ENCODE measurements at places on chromosomes 2 and 18.

DNA sequence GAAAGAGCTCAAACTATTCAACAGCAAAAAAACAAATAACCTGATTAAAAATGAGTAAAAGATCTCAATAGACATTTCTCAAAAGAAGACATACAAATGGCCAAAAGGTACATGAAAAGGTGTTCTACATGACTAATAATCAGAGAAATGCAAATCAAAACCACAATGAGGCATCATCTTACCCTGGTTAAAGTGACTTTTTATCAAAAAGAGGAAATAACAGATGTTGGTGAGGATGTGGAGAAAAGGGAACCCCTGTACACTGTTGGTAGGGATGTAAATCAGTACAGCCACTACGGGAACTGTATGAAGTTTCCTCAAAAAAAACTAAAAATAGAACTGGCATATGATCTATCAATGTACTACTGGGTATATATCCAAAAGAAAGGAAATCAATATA, 39.8 kb upstream of the TMEM163 start:
- no peak overlapping the region for H3K27ac ChIP-seq
- no peaks in the 10 kb centered on the region for H3K4me1 ChIP-seq
- H3K27me3 ChIP-seq: no peaks in the 10 kb centered on the region
- no peak overlapping the region for H3K4me3 ChIP-seq

DNA sequence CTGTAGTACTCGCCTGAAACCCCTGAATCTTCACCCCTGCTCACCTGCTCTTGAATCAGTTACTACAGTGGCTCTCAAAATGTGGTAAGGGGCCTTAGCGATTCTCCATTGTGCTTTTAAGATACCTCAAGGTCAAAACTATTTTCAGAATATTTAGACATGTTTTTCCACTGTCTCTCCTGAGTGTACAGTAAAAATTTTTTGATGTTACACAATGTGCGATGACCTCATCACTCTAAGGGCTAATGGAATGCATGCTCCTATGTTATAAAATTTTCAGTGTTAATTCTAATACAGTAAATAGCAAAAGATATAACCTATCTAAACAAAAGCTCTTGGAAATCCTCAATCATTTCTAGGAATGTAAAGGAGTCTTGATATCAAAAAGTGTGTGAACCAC, 336.9 kb upstream of the PKDCC start:
- no peak overlapping the region for H3K4me3 ChIP-seq
- H3K4me1 ChIP-seq: no peaks in the 10 kb centered on the region
- DNase-seq: no peak
- no peaks in the 10 kb centered on the region for H3K36me3 ChIP-seq
- H3K27ac ChIP-seq: no peak overlapping the region

- no peak for DNase-seq
- H3K27me3 ChIP-seq: no peaks in the 10 kb centered on the region
- no peaks in the 10 kb centered on the region for H3K36me3 ChIP-seq
These were observed 121.2 kb downstream of the IRS1 start for GRCh38 chr2:226678422-226678821.

DNA sequence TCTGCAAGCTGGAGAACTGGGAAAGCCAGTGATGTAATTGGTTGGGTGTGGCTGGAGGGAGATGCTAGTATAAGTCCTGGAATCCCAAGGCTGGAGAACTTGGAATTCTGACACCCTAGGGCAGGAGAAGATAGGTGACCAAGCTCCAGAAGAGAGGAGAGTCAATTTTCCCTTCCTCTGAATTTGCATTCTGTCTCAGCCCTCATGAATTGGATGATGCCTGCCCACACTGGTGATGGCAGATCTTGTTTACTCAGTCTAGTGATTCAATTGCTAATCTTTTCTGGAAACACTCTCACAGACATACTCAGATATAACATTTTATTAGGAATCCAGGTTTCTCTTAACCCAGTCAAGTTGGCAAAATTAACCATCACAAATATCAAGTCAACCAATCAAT, 287.2 kb downstream of the RDH14 start:
- H3K27me3 ChIP-seq: no peaks in the 10 kb centered on the region
- no peak overlapping the region for H3K27ac ChIP-seq
- H3K4me3 ChIP-seq: no peak overlapping the region
- no peaks in the 10 kb centered on the region for H3K4me1 ChIP-seq
- no peaks in the 10 kb centered on the region for H3K36me3 ChIP-seq
- DNase-seq: no peak

DNA sequence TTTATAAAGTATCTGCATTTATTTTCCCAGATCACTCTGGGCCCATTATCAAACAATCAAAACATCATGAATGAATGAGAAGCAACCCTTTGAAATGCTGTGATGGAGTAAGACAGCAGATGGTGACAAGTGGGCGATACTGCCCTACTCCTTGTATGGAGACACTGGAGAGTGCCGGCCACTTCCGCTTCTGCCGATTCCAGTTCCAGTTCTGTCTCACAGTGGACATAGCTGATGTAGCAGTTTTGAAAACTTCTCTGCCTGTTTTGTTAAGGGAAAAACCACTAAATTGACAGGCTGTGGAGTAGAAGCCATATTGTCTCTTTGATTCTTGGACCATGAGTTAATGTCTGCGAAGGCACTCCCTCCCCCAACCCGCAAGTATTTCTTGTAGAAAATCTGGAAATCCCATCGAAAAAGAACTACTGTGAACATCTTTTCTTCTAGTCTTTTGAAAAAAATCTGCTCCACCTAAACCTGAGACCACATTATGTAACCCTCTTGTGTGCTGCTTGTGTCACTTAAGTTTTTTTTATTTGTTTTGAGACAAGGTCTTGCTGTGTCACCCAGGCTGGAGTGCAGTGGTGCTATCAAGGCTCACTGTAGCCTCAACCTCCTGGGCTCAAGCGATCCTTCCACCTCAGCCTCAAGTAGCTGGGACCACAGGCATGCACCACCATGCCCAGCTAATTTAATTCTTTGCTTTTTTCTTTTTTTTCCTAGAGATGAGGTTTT, 133.5 kb downstream of the TANC1 start:
- H3K4me1 ChIP-seq: peaks cover 7% of the 10 kb centered on the region
- no peaks in the 10 kb centered on the region for H3K27me3 ChIP-seq
- no peak overlapping the region for H3K4me3 ChIP-seq
- no peak for DNase-seq
- no peak overlapping the region for H3K27ac ChIP-seq

GRCh38 chr2:242046206-242046826, 176.8 kb downstream of the RTP5 start:
- no peaks in the 10 kb centered on the region for H3K36me3 ChIP-seq
- H3K27me3 ChIP-seq: peaks cover 11% of the 10 kb centered on the region
- no peak overlapping the region for H3K27ac ChIP-seq
- H3K4me1 ChIP-seq: no peaks in the 10 kb centered on the region
- no peak overlapping the region for H3K4me3 ChIP-seq

DNA sequence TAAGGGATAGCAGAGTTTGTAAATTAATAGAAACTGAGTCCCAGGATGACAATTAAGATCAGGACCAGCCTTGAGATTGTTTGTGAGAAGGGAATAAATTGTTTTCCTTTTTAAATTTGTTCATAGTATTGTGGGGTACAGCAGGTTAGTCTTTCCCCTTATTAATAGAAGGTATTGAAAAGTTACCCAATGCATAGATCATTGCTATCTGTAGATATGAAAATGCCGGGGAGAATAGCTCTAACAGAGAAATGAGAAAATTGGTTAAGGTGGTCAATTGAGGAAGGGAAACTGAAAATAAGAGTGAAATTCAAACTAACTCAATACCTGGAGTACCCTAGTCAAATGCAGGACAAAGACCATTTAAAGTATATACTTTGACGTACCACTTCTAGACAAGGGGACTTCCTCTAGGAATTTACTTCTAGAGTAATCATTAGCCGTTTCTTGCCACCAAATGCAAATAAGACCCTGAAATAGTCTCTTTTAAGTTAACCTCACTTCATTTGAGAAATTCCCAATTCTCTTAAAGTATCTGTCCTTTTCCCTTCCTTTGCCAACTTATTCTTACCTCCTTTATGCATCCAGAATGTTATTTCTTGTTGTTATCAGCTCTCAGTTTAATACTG, 1224.4 kb upstream of the LRRTM1 start:
- H3K4me1 ChIP-seq: no peaks in the 10 kb centered on the region
- no peaks in the 10 kb centered on the region for H3K36me3 ChIP-seq
- DNase-seq: no peak

- H3K27ac ChIP-seq: no peak overlapping the region
- no peak overlapping the region for H3K4me3 ChIP-seq
- H3K27me3 ChIP-seq: no peaks in the 10 kb centered on the region
- DNase-seq: no peak
- H3K36me3 ChIP-seq: no peaks in the 10 kb centered on the region
These were observed 304.8 kb downstream of the ALK start for GRCh38 chr2:29616569-29616968.

GRCh38 chr2:196601430-196602306, 37.8 kb upstream of the CCDC150 start:
- no peak overlapping the region for H3K4me3 ChIP-seq
- DNase-seq: no peak
- H3K27me3 ChIP-seq: no peaks in the 10 kb centered on the region
- H3K27ac ChIP-seq: no peak overlapping the region
- H3K4me1 ChIP-seq: no peaks in the 10 kb centered on the region
- no peaks in the 10 kb centered on the region for H3K36me3 ChIP-seq

DNA sequence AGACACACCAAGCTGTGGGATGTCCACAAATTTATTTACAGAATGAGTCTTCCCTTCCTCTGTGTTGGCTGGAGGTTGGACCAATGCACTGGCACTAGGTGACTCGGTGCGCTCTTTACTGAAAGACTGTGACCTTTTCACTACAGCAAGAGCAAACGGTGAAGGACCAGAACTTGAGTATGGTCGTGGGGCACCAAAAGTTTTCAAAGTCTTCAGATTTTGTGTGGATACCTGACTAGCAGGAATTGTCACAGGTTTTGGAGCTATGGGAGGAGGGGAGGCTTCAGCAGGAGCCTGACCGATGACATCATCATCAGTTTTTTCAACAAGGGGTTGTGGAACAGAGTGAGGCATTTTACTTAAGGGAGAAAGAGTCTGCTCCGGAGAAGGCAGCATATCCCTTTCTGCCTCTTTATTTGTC, 73.0 kb upstream of the GRB14 start:
- H3K4me1 ChIP-seq: no peaks in the 10 kb centered on the region
- H3K36me3 ChIP-seq: peaks cover 5% of the 10 kb centered on the region
- DNase-seq: no peak
- no peaks in the 10 kb centered on the region for H3K27me3 ChIP-seq

DNA sequence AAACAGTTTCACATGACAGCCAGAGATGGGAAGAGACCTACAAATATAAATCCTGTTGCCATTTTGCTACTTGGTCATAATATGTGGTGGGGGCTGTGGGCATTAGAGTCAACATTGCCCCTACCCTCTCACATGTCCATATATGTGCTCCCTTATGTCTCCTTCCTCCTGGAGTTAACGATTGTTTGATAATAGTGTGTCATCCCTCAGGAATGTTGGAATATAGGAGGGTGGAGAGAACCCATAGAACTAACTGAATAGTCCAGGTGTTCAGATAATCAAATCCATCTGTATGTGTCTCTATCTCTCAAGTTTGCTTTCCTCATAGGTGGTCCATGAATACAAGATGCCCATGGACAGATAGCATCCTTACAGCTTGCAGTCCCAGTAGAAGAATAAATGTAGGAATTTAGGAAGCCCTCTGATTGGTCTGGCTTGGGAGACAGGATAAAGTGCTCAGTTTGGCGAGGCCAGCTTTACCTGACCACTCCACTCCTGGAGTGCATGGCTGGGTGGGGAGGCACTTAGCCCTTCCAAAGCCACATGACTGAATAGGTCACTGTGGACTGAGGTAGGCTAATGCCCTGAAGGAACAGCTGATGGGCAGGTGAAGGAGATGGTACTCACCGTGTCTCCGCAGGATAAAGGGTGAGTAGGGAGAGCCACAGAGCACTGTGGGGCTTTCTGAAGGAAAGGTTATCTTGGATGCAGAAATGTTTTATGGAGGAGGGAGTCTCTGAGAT, 166.9 kb downstream of the CDCA7 start:
- no peaks in the 10 kb centered on the region for H3K36me3 ChIP-seq
- DNase-seq: no peak
- no peaks in the 10 kb centered on the region for H3K27me3 ChIP-seq
- H3K4me1 ChIP-seq: no peaks in the 10 kb centered on the region

DNA sequence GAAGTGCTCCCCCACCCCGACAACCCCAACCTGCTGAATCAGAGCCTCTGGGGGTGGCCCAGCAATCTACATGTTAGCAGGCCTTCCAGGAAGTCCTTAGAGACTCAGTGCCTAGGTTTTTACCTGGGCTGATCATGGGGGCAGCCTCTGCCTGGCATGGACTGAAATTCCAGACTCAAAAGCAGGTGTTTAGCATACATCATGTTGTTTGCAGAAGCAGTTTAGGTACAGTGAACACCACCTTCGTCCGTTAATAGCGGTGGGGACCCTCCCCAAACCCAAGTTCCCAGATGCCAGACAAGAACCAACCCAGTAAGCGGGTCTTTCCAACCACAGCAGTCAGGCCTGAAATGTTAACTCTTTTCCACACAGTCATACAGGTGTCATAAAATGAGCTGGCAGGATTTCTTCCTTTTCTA, 26.4 kb upstream of the GALR1 start:
- H3K36me3 ChIP-seq: no peaks in the 10 kb centered on the region
- H3K27me3 ChIP-seq: no peaks in the 10 kb centered on the region
- DNase-seq: no peak
- no peaks in the 10 kb centered on the region for H3K4me1 ChIP-seq
- no peak overlapping the region for H3K27ac ChIP-seq
- H3K4me3 ChIP-seq: no peak overlapping the region

DNA sequence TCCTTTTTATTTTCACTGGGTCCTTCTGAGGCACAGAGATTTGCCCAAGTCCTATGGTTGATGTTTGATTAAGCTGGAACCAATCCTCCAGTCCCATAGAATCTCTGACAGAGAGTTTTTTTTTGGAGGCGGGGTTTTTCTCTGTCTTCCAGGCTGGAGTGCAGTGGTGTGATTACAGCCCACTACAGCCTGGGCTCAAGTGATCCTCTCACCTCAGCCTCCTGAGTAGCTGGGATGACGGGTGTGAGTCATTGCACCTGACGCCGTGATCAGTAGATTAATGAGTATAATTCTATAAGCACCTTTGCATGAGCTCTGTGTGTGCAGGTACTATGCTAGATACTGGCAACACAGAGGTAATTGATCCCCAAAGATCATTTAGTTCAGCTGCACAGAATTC, 15.3 kb upstream of the TRPM8 start:
- no peaks in the 10 kb centered on the region for H3K36me3 ChIP-seq
- no peak for DNase-seq
- H3K4me3 ChIP-seq: no peak overlapping the region

- H3K4me3 ChIP-seq: no peak overlapping the region
- no peaks in the 10 kb centered on the region for H3K4me1 ChIP-seq
- H3K36me3 ChIP-seq: no peaks in the 10 kb centered on the region
These were observed 20.1 kb downstream of the DOCK10 start for GRCh38 chr2:225022188-225022587.

DNA sequence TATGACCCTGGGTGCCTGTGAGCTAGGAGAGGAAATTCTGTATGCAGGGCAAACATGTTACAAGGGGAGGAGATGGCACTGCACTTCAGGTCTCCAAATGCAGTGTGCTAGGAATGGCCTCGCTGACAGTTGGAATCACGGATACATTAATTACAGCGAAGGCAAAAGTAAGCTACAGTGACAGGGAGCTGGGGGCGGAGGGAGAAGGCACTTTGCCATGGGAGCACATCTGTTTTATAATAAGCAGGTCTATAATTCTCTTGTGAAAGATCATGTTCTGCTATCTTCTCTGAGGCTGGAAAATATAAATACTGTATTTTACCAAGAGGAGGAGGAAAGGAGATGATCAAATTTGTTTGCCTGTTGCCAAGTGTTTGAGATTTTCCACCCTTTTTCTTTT, 56.3 kb upstream of the FZD5 start:
- no peaks in the 10 kb centered on the region for H3K36me3 ChIP-seq
- H3K27me3 ChIP-seq: no peaks in the 10 kb centered on the region
- H3K27ac ChIP-seq: no peak overlapping the region
- no peaks in the 10 kb centered on the region for H3K4me1 ChIP-seq
- H3K4me3 ChIP-seq: no peak overlapping the region
